ENCODE measurements at places on chromosomes 12 and 14.

GRCh38 chr14:101561145-101561896 is at the start of gene DIO3:
Gene DIO3, plus strand, starts transcription at chr14:101561495.
- DNase-seq = peak; percentile 90

DNA sequence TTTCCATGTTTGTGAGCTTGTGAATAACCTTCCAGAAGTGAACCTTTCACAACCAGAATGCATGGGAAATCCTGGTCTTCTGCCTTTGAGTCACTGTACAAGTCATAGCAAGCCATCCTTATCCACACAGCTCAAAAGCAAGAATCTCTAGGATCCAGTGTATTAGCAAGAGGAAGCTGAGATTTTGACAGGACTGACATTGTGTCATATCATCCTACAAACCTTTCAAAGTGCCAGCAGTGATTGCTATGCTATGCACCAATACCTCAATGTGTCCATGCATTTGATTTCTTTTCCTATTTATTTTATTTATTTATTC is 13.5 kb upstream of the NRDE2 start:
- no peak for DNase-seq

GRCh38 chr12:24822121-24822899 is 126.6 kb downstream of the BCAT1 start:
- no peak for DNase-seq

DNA sequence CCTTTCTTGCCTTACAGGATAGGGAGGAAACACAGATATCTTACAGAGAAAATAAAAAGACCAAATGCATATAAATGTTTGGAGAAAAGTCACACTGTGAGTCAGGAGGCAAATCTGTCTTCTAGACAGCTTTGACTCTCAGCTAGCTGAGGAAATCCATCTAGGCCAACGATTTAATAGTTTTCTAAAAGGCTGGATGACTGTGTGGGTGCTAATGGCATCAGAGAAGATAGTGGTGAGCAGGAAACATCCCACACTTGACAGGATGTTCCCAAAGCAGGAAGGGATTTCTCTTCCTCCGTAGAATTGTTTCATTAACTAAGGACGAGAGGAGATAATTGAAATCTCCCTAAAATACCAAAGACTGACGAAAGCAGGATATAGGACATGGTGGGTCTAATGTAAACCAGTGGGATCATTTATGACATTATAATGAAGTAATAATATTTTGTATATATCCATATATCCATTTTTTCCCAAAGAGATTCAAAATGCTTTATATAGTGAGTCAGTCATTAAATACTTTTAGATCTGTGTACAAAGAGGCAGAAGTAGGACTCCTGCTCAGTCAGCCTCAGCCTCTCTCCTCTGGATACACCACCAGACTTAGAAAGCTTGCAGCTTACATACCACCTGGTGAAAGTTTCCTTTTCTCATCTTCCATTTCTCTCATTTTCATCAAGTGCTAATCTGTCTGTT is 44.3 kb upstream of the PSMA6 start:
- no peak for DNase-seq

DNA sequence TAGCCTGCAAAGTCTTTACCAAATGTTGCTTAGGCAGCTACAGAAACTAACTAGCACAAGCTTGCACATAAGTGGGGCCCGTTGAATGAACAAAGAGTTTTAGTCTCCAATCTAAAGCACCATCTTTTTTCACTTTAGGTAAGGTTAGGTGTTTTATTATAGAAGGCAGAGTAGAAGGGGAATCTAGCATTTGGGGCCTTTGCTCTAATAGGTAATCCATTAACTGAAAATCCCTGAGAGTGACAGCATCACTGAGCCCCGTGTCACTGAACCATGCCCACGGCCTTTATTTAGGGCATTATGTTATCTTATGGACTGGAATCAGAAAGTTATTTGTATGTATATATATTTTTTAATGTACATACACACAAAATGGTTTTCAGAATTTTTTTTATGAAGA is 25.1 kb downstream of the CPNE8 start:
- DNase-seq = no peak

DNA sequence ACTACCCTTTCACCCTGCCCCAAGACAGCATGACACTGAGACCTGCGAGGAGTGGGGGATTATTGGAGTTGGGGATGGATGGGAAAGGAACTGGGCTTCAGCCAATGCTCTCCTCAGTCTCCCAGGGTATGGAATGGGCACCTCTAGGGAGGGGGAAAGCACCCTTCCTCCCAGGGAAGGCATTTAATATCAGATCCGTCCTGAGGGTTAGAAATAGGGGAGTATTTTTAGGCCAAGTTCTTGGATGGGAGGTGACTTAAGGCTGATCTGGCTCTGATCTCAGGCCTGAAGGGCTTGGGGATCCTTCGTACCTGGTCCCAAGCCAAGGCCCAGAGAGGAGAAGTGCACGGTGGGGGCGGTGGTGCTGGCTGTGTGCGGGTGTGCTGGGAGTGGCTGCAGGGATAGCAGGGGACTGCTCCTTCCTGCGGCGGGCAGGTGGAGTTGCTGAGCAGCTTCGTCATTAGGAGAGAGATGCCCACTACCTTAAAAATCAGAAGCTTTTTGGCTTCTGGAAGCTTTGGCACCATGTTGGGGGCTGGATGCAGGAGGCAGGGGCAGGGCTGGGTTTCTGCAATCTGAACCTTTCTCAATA is 7.0 kb upstream of the CEBPE start:
- DNase-seq = peak; percentile 38
